Stimulated activated CD4-positive, alpha-beta T cell treated with anti-CD3 and anti-CD28 coated beads, Interleukin-2, amount 100 ng/mL, for 4 hours (primary cell): ENCODE measurements at places on chromosomes 12 and 14.

- no peak for DNase-seq
Observed at GRCh38 chr12:5022025-5022424, 21.7 kb upstream of the KCNA5 start.

GRCh38 chr12:9227950-9228349, 19.8 kb upstream of the PZP start:
- DNase-seq, result no peak

- peak; percentile 33 for DNase-seq
Observed at GRCh38 chr12:11765817-11766794, 116.6 kb downstream of the ETV6 start.

GRCh38 chr14:100532906-100533655, 54.1 kb downstream of the BEGAIN start:
- no peak for DNase-seq

- no peak for DNase-seq
Observed at GRCh38 chr12:5187136-5187535, 143.5 kb downstream of the KCNA5 start.

- DNase-seq, result no peak
Observed at GRCh38 chr12:94813314-94813713, 163.0 kb upstream of the TMCC3 start.

DNA sequence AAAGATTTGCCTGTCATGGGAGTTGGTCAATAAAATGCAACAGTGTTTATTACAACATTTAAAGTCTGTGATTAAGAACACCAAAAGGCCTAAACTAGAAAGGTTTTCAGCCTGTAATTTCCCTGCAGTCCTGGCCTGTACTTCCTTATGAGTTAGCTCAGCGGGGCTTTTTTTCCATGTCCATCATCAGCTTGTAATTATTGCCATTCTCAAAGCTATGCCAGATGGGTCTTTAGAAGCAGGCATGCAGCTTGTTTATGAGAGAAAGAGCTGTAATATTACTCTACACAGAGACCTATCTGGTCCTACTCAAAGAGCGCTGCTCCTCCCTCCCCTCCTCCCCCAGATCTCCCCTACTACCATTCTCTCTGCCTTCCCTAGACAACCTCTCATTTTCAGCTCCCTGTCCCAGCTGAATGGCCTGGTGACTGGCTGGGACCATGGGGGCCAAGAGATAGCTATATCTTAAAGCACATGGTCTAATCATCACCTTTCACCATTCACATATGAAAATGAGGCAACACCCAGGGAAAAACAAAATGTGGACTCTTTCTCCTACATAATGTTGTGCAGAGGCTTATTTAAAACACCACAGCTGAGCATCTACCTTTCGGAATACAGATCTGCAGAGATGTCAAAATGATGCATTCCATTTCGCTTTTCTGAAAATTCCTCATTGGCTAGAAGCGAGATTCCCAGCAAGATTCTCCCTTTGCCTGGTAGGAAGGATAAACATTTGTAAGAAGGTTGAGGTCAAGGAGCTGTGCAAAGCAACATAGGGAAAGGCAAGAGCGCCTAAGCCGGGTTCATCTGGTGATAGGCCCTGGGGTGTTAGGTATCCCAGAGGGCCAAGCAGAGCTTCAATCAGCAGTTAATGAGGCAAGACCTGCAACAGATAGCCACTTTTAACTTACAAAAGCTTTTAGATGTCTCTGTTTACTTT, 209.7 kb upstream of the CDKN3 start:
- DNase-seq, result no peak

- DNase-seq, result peak; percentile 66
Observed at GRCh38 chr14:31937730-31938346, 139.3 kb upstream of the ARHGAP5 start.

DNA sequence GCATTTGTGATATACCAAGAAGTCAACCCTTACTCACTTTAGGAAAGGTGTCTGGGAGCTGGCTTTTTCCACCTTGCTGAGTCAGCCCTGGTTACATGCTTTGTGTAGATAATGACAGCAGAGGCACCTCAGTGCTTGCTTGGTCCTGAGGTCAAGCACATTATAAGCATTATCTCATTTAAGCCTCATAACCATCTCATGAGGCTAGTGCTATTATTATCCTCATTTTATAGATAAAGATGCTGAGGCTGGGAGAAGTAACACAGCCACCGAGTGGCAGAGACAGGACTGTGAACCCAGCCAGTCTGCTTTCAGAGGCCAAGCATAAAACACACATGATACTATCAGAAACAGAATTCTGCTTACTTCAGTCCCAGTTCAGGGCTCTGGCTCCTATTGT, 29.4 kb downstream of the MAX start:
- DNase-seq, result no peak

- no peak for DNase-seq
Observed at GRCh38 chr14:22535126-22535525, 53.9 kb downstream of the DAD1 start.

GRCh38 chr14:23559010-23559925, 3.2 kb downstream of the THTPA start:
- peak; percentile 43 for DNase-seq

- no peak for DNase-seq
Observed at GRCh38 chr14:73712540-73713180, 1.5 kb downstream of the PNMA1 start.
